ENCODE measurements at places on chromosomes 12 and 14. TPM values are rescaled to one million over a fixed set of nuclear protein-coding genes. Genes with fewer than 3 reads are reported as not detected.

GRCh38 chr12:13362260-13362841 is 165.8 kb downstream of the EMP1 start:
- DNase-seq: peak; percentile 33
- H3K36me3 ChIP-seq: no peaks in the 10 kb centered on the region
- H3K4me3 ChIP-seq: no peak overlapping the region

DNA sequence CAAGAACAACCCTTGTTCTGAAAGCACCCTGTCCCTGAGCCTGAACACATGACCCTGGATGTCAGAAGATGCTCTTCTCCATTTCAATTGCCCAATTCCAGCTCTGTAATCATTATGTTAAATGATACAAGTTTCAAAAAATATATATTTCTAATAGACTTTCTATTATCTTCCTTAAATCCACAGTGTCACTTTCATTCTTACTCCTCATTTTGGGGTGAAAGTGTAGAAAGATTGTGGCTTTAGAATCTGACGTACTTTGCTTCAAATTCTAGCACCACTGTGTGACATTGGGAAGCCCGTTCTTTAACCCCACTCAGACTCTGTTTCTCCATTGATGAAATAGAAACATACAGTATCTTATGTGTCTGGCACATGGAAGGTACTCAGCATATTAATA is 83.2 kb downstream of the ETV6 start:
- H3K27me3 ChIP-seq: no peaks in the 10 kb centered on the region
- no peak for DNase-seq
- H3K4me1 ChIP-seq: peaks cover 4% of the 10 kb centered on the region
- peaks cover 2% of the 10 kb centered on the region for H3K36me3 ChIP-seq
- no peak overlapping the region for H3K27ac ChIP-seq

DNA sequence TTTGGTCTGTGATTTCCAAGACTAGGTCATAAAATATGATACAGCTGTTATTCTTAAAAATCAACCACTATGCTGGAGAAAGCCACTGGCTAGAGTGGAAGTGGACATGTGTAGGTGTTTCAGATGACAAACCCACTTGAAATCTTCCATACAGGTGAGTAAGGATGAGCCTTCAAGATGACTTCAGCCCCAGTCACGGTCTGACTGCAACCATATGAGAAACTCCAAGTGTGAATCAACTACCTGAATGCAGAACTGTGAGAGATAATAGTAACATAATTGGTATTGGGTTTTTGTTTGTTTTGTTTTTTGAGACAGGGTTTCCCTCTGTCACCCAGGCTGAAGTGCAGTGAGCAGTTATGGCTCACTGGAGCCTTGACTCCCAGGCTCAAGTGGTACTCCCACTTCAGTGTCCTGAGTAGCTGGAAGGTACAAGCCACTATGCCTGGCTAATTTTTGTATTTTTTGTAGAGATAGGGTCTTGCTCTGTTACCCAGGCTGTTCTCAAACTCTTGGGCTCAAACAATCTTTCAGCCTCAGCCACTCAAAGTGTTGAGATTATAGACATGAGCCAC is 273.3 kb upstream of the LRIG3 start:
- no peak overlapping the region for H3K27ac ChIP-seq
- H3K36me3 ChIP-seq: no peaks in the 10 kb centered on the region
- no peaks in the 10 kb centered on the region for H3K4me1 ChIP-seq

- peaks cover 8% of the 10 kb centered on the region for H3K27me3 ChIP-seq
- H3K27ac ChIP-seq: no peak overlapping the region
- no peak overlapping the region for H3K4me3 ChIP-seq
- peaks cover 51% of the 10 kb centered on the region for H3K4me1 ChIP-seq
- peaks cover 2% of the 10 kb centered on the region for H3K36me3 ChIP-seq
These were observed 16.4 kb downstream of the CEP170B start for GRCh38 chr14:104881369-104881979.

BEGAIN gene
- total RNA-seq: 2.0 TPM

CEBPE gene
- total RNA-seq: 0.13 TPM

Data from muscle of leg (tissue), 16 donors.